ENCODE measurements at places on chromosomes 6 and 20.
A peak's percentile ranks its signal among the peaks of the same experiment; 100 is the strongest.

DNA sequence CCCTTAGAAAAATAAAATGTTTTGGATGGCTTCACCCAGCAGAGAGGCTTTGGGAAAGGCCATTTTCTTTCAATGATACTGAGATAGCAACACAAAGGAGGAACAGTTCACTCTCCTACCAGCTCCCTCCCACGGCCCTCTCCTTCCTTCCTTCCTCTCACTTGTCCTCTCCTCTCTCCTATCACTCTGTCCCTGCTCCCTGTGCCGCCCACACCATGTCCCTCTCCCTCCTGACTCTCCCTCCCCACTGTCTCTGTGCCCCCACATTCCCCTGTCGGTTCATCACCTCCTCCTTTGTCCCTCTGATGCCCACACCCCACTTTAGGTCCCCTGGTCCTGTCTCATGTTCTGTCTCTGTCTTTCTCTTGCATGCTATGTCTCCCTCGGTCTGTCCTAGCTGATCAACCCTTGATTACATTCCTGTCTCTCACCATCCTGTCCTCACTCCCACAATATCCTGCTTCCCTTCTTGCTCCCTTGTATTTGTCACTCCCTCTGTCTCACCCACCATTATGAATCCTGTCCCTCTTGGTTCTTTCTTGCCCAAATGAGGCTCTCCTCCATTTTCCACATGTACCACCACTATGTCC is 30.1 kb downstream of the ELMO2 start:
- DNase-seq: no peak

GRCh38 chr20:3563548-3564177 is 92.8 kb downstream of the ATRN start:
- no peak for DNase-seq

- no peak for DNase-seq
Measured at GRCh38 chr6:125811259-125811658, 20.5 kb downstream of the NCOA7 start.

- DNase-seq: no peak
Measured at GRCh38 chr20:3651204-3651962, 11.8 kb downstream of the GFRA4 start.

- no peak for DNase-seq
Measured at GRCh38 chr6:96153775-96154174, 138.0 kb downstream of the FUT9 start.

GRCh38 chr6:156778454-156779205 is 1.5 kb downstream of the ARID1B start:
- peak; percentile 37 for DNase-seq

DNA sequence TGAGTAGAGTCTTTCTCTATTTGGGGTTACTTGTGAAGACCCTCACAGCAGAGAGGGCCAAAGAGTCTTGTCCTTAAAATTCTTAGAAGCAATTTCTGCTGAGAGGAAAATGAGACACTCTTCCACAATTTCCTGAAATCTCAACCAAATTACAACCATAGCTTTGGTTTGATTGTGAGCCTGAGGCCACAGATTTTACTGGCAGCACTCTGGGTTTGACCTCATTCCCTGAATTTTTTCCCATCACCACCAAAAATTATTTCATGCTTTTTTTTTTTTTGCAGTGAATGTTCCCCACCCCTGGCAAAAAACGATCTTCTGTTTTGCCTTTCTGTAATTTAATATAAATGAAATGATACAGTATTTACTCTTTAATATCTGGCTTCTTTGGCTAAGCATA is 125.5 kb downstream of the THEMIS start:
- no peak for DNase-seq

DNA sequence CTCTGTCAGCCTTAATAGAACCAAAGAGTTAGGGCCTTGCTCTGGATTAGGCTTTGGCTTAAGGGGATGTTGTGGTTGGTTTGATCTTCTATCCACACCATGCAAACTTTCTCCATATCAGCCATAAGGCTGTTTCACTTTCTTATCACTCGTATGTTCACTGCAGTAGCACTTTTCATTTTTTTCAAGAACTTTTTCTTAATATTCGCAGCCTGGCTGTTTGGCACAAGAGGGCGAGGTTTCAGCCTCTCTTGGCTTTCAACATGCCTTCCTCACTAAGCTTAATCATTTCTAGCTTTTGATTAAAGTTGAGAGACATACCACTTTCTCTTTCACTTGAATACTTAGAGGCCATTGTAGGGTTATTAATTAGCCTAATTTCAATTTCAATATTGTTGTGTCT is 193.1 kb downstream of the NRN1 start:
- no peak for DNase-seq

DNA sequence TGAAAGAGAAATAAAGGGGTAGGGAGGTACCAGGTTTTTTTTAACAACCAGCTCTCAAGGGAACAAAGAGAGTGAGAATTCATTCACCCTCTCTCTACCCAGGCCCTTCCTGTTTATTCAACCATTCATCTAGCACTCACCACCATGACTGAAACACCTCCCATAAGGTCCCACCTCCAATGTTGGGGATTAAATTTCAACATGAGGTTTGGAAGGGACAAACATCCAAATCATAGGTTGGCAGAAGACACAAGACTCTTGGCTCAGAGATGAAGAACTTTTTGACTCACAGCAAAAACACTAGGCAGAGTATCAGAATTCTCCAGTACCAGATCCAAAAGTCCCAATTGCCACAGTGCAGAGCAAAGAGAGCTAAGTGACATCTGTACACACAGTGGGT is 186.3 kb downstream of the EDN1 start:
- no peak for DNase-seq

GRCh38 chr20:56656632-56657031 is 27.5 kb downstream of the TFAP2C start:
- no peak for DNase-seq

DNA sequence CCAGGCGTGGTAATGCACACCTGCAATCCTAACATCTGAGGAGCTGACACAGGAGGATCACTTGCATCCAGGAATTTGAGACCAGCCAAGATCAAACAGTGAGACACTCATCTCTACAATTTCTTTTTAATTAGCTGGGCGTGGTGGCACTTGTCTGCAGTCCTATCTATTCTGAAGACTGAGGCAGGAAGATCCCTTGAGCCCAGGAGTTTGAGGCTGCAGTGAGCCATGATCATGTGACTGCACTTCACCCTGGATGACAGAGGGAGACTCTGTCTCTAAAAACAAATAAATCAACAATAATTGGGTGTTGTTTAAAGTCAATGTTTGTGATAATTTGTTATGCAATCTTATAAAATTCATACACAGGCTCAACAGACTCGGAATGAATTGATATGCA is 18.0 kb upstream of the HLA-A start:
- DNase-seq: no peak

GRCh38 chr20:58309591-58310290 is at the start of gene RAB22A:
RAB22A (plus strand) TSS chr20:58309715; CDS start chr20:58309977, 262 bp downstream.
- DNase-seq: peak; percentile 60

DNA sequence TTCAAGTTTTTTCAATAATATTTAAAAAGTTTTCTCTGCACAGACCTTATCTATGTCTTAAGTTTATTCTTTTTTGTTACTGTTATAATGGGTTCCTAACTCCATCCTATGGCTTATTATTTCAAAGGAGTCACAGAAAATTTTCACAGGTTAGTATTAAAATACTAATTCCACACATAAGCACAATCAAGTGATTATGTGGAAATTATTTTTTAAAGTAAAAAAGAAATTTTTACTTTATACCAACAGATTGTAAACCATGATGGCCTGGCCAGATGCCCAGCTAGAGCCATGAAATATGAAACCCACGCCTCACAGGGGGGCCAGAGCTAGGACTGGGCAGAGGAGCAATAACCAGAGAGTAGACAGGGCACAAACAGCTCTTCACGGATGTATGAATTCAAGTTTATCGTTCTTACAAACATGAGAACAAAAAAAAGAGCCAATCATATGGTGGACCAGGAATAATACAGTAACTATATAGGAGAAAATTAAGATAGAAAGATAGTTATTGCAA is 34.0 kb downstream of the NUDT3 start:
- DNase-seq: no peak

GRCh38 chr6:39347906-39348585 is 25.5 kb upstream of the KCNK16 start:
- DNase-seq: no peak

GRCh38 chr6:118574051-118574865 is 26.2 kb downstream of the PLN start:
- no peak for DNase-seq

GRCh38 chr20:62985444-62985778 is 21.4 kb downstream of the BHLHE23 start:
- DNase-seq: no peak

- no peak for DNase-seq
Measured at GRCh38 chr6:149965194-149966020, 1.7 kb downstream of the ULBP1 start.

DNA sequence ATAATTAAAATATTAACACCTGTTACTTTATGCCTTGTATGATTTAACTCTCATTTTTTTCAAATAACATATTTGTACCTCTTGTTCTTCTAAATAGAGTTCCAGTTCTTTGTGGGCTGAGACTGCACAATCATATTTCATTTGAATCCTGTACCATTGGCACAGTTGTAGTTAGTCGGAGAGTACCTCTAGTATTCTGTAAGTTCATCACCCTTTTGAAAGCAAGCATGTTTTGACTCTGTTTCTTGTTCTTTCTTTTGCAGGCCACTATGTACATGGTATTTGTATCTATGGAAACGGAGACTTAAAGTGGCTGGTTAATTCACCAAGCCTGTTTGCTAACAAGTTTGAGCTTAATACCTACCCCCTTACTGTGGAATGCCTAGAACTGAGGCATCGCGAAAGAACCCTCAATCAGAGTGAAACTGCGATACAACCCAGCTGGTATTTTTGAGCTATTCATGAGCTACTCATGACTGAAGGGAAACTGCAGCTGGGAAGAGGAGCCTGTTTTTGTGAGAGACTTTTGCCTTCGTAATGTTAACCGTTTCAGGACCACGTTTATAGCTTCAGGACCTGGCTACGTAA is 68.2 kb downstream of the C6orf52 start:
- no peak for DNase-seq

DNA sequence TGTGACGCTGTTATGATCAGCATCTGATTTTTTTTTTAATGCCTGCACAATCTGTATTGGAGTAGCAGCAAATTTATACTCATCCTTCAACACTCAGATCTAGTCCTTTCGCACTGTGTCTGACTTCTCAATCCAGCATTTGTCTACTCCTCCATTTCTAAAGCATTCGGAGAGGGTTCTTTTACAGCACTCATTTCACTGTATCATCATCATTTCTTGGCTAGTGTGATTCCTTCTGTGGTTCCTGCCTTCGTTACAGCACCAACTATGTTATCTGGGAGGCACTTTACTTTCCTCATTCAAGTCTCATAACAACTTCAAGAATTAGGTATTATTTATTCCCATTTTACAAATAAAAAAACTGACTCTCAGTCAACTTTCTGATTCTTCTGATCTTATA is 18.0 kb downstream of the NUDT3 start:
- no peak for DNase-seq

GRCh38 chr6:42239333-42239732 is 21.7 kb upstream of the MRPS10 start:
- no peak for DNase-seq

DNA sequence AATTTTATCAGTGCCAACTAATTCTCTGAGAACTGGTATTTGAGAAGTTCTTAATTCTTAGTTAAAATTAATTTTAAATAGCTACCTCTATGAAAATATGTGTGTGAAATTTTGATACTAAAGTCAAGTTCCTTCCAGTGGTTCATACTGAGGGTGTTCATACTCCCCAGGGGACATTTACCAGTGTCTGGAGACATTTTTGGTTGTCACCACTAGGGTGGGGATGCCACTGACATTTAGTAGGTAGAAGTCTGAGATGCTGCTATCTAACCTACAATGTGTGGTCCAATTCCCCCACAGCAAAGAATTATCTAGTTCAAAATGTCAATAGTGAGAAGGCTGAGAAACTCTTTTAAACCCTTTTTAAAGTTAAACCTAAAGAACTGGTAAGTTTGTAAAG is 463.8 kb downstream of the ADGRB3 start:
- no peak for DNase-seq

- DNase-seq: no peak
Measured at GRCh38 chr6:131724114-131724513, 13.3 kb upstream of the CTAGE9 start.

DNA sequence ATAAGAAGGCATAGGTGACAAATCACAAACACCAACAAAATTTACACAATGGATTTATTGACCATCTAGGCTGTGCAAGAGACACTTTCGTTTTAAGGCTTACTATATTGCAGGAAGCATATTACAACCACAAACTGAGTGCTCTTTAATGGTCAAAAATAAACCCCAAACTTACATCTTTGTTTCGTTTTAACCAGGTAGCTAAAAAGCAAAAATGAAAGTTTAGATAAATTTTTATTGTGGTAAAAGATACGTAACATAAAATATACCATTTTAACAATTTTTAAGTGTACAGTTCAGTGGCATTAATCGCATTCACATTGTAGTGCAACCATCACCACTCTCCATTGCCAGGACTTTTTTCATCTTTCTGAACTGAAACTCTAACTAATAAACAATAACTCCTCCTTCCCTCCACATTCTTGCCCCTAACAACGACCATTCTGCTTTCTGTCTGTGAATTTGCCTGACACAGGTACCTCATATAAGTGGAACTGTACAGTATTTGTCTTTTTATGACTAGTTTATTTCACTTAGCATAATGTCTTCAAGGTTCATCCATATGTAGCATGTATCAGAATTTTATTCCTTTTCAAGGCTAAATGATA is 32.3 kb upstream of the DUSP22 start:
- DNase-seq: no peak

GRCh38 chr20:46631212-46631869 is 19.9 kb downstream of the SLC13A3 start:
- DNase-seq: no peak

GRCh38 chr6:159978291-159979135 is 9.6 kb downstream of the IGF2R start:
- no peak for DNase-seq

DNA sequence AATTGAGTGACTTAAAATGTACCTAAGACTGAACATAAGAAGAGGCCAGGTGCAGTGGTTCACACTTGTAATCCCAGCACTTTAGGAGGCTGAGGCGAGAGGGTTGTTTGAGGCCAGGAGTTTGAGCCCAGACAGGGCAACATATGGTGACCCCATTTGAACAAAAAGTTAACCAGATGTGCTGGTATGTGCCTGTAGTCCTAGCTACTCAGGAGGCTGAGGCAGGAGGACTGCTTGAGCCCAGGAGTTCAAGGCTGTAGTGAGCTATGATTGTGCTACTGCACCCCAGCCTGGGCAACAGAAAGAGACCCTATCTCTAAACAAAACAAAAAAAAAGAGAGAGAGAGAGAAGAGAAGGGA is 10.1 kb upstream of the PAQR8 start:
- DNase-seq: no peak

- no peak for DNase-seq
Measured at GRCh38 chr20:16124911-16125776, 448.1 kb downstream of the KIF16B start.

DNA sequence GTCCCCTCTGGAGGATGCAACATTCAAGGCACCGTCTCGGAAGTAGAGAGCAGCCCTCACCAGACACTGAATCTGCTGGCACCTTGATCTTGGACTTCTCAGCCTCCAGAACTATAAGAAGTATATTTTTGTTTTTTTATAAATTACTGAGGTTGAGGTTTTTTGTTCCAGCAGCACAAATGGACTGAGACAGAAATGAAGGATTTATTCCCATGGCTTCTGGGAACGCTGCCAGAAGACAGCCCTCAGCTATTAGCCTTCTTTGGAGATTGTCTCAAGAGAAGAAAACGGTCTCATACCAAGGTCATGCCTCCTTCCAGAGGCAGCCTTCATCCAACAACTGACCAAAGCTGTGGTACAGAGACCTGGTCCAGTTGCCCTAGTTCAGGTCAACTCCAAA is 85.4 kb downstream of the CHMP4B start:
- DNase-seq: no peak

Measured in stimulated activated CD8-positive, alpha-beta memory T cell treated with anti-CD3 and anti-CD28 coated beads, Interleukin-15, amount 100 ng/mL, for 4 hours (primary cell).